Temporal lobe (tissue), 4 donors: ENCODE measurements at places on chromosomes 6 and 20. TPM values are rescaled to one million over a fixed set of nuclear protein-coding genes. Genes with fewer than 3 reads are reported as not detected.

Gene TRAPPC3L
- total RNA-seq = under 0.01 TPM

Gene FAM83C
- not detected for total RNA-seq

Gene IRF4
- under 0.01 TPM for total RNA-seq

Gene RGS17
- total RNA-seq = 81.4 TPM

Gene NINL
- total RNA-seq = 15.5 TPM

Gene MRPS10
- total RNA-seq = 31.7 TPM

Gene GTF3C6
- 44.5 TPM for total RNA-seq

Gene BPIFB4
- not detected for total RNA-seq

Gene RUNX2
- total RNA-seq = 0.49 TPM

Gene PLN
- 0.74 TPM for total RNA-seq

Gene SLC26A8
- total RNA-seq = 3.2 TPM

Gene RIPOR2
- total RNA-seq = 21.4 TPM

Gene XPO5
- 29.7 TPM for total RNA-seq

Gene RIPPLY2
- 8.1 TPM for total RNA-seq

Gene TINAG
- 0.25 TPM for total RNA-seq

Gene TJAP1
- 4.4 TPM for total RNA-seq

Gene LTV1
- total RNA-seq = 10.1 TPM

Gene PSORS1C1
- total RNA-seq = not detected

Gene AKIRIN2
- total RNA-seq = 63.2 TPM

Gene LPA
- 0.25 TPM for total RNA-seq

Gene BACH2
- 63.4 TPM for total RNA-seq

Gene POU3F2
- total RNA-seq = 156 TPM

Gene RNF217
- total RNA-seq = 11.6 TPM

Gene SLC16A10
- 7.6 TPM for total RNA-seq

Gene PRSS35
- 6.9 TPM for total RNA-seq

Gene EPHA7
- 36.4 TPM for total RNA-seq

Gene UST
- 30.0 TPM for total RNA-seq

Gene GRIK2
- total RNA-seq = 78.2 TPM

Gene SLC17A2
- total RNA-seq = not detected

Gene DDX43
- total RNA-seq = 0.25 TPM

Gene C6orf52
- total RNA-seq = 0.98 TPM

Gene SLC13A3
- total RNA-seq = 7.9 TPM

Gene RIMS1
- total RNA-seq = 233 TPM

Gene APOBEC2
- total RNA-seq = not detected

Gene MAP7
- total RNA-seq = 4.2 TPM

Gene SEL1L2
- under 0.01 TPM for total RNA-seq

Gene NRSN1
- 28.8 TPM for total RNA-seq

Gene ETV7
- not detected for total RNA-seq

Gene OPRM1
- total RNA-seq = 0.98 TPM

Gene MAFB
- 11.1 TPM for total RNA-seq
